ENCODE measurements at places on chromosomes 2 and 18.

- DNase-seq = no peak
Observed at GRCh38 chr18:29616867-29617266, 1425.7 kb downstream of the DSC3 start.

GRCh38 chr18:506264-506663 lies 5.8 kb upstream of the COLEC12 start:
- no peak for DNase-seq

DNA sequence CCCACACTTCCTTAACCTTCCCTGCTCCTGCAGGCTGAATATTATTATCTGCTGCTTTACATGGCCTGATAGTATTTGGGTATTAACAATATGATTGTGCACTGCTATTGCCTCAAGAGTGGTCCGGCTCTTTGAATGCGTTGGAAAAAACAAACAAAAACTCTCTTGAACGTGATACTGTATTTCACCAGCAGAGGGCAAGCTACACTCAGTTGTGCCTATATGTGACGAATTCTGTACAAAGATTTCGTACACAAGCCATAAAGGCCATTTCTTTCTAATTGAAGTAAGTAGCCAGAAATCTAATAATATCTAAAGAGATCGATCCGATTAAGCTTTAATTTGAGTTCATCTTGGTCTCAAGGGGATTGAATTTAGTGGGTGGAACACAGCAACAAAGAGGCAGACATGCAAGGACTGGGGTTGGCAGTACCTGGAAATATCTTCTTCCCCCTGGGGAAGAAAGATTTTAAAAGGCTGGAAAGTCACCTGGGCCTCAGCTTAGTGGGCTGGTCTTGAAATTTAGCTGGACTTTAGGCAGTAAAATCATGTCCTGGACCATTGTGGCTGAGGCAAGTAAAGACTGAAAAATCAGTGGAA lies 49.3 kb upstream of the RAB6D start:
- no peak for DNase-seq

- no peak for DNase-seq
Observed at GRCh38 chr2:44715671-44716081, 225.8 kb upstream of the SIX3 start.

DNA sequence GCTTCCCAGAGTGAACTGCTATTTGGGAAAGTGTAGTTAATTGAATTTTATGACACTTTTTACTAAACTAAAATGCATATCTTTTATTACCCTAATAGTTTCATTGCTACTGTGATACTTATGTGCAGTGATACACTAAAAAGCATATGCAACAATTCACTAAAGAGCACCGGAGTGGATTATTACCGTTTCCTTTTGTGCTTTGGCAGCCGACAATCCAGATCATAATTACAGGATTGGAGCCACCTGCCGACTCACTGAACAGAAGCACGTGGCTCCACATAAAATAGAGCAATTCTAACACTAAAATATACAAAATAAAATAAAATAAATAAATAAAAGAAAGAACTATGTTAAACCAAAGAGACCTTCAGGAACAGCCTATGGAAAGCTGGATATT lies 583.4 kb downstream of the NRXN1 start:
- DNase-seq = no peak

DNA sequence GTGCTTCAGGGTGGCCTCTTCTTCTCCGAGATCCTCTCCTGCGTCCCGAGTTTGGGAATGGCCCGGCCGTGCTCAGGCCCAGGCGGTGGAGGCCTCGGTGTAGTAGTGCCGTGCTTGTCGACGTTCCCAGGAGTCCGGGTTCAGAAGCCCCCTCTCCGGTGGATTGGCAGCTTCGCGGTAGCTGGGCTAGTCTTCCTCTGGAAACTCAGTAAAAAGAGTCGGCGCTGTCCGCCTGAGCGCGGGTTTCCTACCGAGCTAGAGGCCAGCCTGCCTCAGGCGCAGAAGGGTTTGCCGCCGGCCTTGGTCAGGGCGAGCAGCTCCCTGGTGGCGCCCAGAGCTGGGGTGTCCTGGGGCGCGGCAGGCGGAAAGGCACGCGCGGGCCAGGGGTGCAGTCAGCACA lies 3.2 kb downstream of the RALBP1 start:
- no peak for DNase-seq

DNA sequence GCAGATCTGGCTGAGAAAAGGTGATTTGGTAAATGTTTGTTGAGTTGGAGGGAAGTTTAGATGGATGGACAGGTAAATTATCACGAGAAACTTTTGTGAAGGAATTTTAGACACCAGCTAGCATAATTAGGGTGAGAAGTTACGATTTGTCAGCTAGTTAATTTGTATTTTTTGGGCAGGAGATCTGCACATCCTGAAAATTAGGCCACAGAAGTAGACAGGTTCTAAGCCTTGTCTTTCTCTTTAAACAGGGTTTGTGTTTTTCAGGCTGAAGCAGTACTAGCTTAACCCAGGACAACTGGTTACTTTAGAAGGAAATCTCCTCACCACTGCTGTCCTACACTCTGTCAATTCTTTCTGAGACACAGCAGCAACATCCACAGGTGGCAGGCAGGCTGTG lies 49.1 kb downstream of the DDX1 start:
- no peak for DNase-seq

GRCh38 chr2:215338883-215339679 lies 27.2 kb downstream of the ATIC start:
- no peak for DNase-seq

- DNase-seq = no peak
Observed at GRCh38 chr2:206092297-206092696, 6.3 kb upstream of the INO80D start.

DNA sequence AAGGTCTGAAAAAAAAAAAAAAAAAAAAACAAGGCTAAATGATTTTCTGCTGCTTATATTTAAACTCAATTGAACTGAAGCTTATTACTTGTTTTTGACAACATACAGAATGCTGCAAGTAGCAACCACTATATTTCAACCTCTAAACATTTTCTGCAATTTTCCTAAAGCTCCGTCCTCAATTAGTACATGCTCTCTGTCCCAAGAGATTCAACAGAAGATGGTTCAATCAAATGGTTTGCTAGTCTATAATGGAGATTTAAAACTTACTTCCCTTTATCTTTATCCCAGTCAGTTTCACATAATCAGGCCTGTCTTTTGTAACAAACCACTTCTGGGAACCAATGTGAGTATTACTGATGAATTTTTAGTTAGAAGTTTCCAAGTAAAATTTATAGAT lies 485.1 kb upstream of the CDH7 start:
- DNase-seq = no peak

GRCh38 chr2:48901416-48901815 lies 145.9 kb upstream of the LHCGR start:
- no peak for DNase-seq

GRCh38 chr2:175203621-175204496 lies 22.3 kb upstream of the ATP5MC3 start:
- no peak for DNase-seq

DNA sequence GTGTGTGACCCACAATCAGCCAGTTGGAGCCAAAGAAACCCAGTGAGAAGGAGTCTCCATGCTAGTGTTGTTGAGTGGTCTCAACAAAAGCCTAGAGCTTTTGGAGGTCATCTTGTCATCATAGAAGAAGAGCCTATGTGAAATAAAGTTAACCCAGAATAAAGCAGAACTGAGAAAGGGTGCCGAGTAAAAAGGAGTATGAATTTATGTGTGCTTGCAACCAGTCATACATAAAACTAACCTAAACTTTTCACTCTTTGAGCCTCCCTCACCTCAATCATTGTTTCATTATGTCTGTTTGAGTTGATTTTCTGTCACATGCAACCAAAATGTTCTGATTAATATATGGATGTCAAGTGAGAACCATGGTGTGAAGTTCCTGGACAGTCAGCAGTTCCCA lies 599.3 kb upstream of the ZEB2 start:
- no peak for DNase-seq
